Omental fat pad (tissue), 4 donors: ENCODE measurements at places on chromosomes 12 and 14. TPM values are rescaled to one million over a fixed set of nuclear protein-coding genes. Genes with fewer than 3 reads are reported as not detected.

Gene FAM90A1
- total RNA-seq, result not detected

Gene EML5
- 0.56 TPM for total RNA-seq

Gene GPR162
- 2.8 TPM for total RNA-seq

Gene B4GALNT3
- 0.13 TPM for total RNA-seq

DNA sequence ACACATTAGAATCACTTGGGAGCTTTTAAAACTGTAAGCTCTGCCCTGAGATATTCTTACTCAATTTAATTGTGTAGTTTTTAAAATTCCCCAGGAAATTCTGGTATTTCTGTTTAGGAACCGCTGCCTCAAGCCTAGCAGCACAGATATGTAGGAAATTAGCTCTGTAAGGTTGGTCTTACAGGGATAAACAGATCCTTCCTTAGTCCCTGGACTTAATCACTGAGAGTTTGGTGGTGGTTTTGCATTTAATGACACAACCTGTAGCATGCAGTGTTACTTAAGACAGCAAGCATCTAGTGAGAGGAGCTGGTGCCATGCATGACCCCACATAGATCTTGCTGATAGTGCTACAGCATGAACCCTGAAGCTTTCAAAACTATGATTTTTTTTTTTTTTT lies 19.9 kb upstream of the PAPLN start:
- DNase-seq, result no peak

GRCh38 chr14:25750436-25750835 lies 700.5 kb upstream of the STXBP6 start:
- no peak for DNase-seq

GRCh38 chr12:70258605-70259403 lies 15.6 kb downstream of the CNOT2 start:
- no peak for DNase-seq

DNA sequence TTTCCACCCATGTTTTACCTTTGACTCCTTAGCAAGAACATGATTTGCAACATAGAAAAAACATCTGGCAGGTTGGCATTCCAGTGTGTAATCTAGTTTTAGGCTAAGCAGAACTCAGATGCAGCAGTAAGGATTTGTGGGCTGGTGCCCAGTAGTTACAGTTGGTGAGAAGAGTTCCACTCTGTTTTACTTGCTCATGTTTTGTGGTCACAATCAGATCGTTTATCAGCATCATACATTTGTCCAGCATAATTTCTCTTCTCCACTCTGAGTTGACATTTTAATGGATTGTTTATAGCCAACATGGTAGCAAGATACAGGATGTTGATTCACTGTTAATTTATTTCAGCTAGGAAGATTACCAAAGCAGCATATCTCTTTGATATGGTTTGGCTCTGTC lies 120.0 kb downstream of the PDE6H start:
- no peak for DNase-seq

- no peak for DNase-seq
These were observed 46.9 kb upstream of the OTX2 start for GRCh38 chr14:56857216-56857615.

- DNase-seq, result no peak
These were observed 13.3 kb downstream of the SART3 start for GRCh38 chr12:108547686-108548085.

GRCh38 chr12:1197264-1198018 lies 206.4 kb downstream of the ERC1 start:
- no peak for DNase-seq

GRCh38 chr14:28751467-28752058 lies 15.0 kb upstream of the FOXG1 start:
- DNase-seq, result no peak

DNA sequence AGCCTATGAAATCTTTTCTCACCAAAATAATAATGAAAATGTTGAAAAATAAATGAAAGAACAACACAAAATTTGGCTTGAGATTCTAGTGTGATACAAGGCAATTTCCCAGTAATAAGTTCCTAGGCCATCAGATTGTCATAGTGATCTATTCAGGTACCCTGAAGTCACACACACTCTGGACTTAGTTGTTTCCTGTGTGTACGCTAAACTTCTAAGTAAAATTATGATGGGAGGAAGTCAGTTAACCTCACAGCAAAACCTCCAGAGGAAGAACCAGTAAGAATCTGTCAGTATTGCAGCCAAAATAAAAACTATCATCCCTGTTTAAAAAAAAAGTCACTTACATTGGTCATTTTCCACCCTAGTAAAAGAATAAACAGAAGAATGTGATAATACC lies 81.9 kb downstream of the DBX2 start:
- DNase-seq, result no peak
